ENCODE measurements at places on chromosomes 4 and X. TPM values are rescaled to one million over a fixed set of nuclear protein-coding genes. Genes with fewer than 3 reads are reported as not detected.

DNA sequence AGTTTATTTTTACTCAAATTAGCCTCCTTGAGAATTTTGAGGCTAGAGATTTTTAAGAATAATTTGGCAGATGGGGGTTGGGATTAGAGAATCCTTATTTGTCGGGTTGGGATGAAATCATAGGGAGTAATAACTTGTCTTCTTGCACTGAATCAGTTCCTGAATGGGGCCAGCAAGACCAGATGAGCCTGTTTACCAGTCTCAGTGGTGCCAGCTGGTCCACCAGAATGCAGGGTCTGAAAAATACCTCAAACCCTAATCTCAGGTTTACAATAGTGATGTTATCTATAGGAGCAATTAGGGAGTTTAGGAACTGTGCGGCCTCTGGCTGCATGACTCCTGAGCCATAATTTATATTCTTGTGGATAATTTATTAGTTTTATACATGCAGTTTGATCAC lies 705.9 kb upstream of the AGA start:
- DNase-seq: no peak
- no peak overlapping the region for H3K27ac ChIP-seq
- H3K4me1 ChIP-seq: no peaks in the 10 kb centered on the region
- no peaks in the 10 kb centered on the region for H3K36me3 ChIP-seq
- no peaks in the 10 kb centered on the region for H3K27me3 ChIP-seq

The DMRTC1B gene
- not detected for total RNA-seq

The CCDC120 gene
- total RNA-seq: 4.3 TPM

The UGT2A3 gene
- not detected for total RNA-seq

DNA sequence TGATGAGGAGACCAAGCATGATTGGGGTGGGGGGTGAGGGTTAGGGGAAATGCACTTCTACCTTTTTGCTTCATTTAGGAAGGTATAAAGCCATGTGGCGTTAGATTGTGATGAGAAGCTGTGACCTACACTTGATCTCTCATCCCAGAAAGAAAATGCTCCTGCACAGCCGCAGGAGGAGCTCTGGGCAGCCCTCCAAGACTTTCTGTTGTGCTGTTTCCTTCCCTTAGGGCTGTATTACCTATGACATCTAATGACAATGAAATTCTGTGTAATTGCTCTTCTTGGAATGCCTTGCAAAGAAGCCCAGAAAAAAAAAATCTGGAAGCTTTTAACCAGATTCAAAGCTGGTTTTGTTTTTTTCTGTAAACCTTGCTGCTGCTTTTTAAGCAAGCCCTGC lies 13.4 kb downstream of the PRPS2 start:
- H3K36me3 ChIP-seq: peaks cover 34% of the 10 kb centered on the region
- H3K27ac ChIP-seq: peak overlapping the region; percentile 8
- H3K4me3 ChIP-seq: no peak overlapping the region

The PHEX gene
- 22.3 TPM for total RNA-seq

GRCh38 chr4:159048166-159048886 lies 54.6 kb upstream of the RAPGEF2 start:
- H3K4me3 ChIP-seq: no peak overlapping the region
- H3K27me3 ChIP-seq: peaks cover 32% of the 10 kb centered on the region
- no peak for DNase-seq
- H3K4me1 ChIP-seq: peaks cover 20% of the 10 kb centered on the region

- H3K4me1 ChIP-seq: no peaks in the 10 kb centered on the region
- H3K27ac ChIP-seq: no peak overlapping the region
- H3K36me3 ChIP-seq: no peaks in the 10 kb centered on the region
- DNase-seq: no peak
- H3K27me3 ChIP-seq: no peaks in the 10 kb centered on the region
Measured at GRCh38 chr4:60743654-60744053, 456.5 kb upstream of the ADGRL3 start.

The MGAT4D gene
- not detected for total RNA-seq

DNA sequence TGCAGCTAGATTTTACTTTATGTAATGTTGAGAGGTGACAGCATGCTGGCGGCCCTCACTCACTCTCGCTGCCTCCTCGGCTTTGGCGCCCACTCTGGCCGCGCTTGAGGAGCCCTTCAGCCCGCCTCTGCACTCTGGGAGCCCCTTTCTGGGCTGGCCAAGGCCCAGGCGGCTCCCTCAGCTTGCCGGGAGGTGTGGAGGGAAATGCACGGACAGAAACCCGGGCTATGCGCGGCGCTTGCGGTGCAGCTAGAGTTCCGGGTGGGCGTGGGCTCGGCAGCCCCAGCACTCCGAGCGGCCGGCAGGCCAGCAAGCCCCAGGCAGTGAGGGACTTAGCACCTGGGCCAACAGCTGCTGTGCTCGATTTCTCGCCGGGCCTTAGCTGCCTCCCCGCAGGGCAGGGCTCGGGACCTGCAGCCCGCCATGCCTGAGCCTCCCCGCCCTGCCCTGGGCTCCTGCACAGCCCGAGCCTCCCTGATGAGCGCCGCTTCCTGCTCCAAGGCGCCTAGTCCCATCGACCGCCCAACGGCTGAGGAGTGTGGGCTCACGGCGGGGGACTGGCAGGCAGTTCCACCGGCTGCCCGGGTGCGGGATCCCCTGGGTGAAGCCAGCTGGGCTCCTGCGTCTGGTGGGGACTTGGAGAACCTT lies 128.7 kb downstream of the GASK1B start:
- H3K27me3 ChIP-seq: no peaks in the 10 kb centered on the region
- no peaks in the 10 kb centered on the region for H3K36me3 ChIP-seq
- no peaks in the 10 kb centered on the region for H3K4me1 ChIP-seq
- no peak overlapping the region for H3K4me3 ChIP-seq

DNA sequence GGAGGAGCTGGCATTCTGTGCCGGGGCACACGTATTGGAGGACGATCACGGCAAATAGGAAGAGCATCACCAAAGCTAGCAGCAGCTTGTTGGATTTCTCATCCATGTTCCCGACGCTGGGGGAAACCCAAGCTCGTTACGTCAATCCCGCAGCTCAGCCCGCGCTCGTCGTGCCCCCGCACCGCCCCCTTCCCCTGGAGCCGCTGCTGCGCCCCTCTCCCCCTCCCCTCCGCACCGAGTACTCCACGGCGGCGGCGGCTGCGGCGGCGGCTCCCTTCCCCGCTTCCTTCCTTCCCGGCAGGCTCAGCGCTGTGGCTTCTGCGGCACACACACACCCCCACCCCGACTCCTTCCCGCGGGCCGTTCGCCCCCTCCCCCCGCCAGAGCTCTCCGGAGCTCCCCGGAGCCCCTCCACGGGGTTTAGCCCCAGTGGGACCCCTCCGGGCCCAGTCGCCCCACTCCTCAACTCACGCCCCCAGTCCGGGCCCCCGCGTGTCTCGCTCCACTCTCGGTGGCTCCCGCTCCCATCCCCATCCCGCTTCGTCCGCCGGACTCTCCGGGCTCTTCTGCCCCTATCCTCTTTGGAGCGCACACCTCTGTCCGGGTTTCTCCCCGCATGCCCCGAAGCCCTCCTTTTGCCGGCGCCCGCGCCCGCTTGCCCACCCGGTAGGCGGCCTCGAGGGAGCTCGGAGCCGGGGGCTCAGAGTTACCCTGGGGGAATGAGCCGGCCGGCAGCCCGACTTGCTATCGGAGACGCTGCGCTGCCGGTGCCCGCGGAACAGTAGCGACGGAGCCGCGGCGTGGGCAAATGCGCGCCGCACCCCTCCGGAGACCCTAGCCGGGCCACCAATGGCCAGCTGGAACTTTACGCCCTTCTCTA lies 978 bp downstream of the HS6ST2 start:
- H3K27me3 ChIP-seq: peaks cover 44% of the 10 kb centered on the region
- peaks cover 2% of the 10 kb centered on the region for H3K4me1 ChIP-seq
- peak; percentile 2 for DNase-seq
- H3K27ac ChIP-seq: no peak overlapping the region

- H3K27me3 ChIP-seq: no peaks in the 10 kb centered on the region
- DNase-seq: no peak
- H3K4me1 ChIP-seq: no peaks in the 10 kb centered on the region
- no peak overlapping the region for H3K27ac ChIP-seq
- no peaks in the 10 kb centered on the region for H3K36me3 ChIP-seq
- H3K4me3 ChIP-seq: no peak overlapping the region
Measured at GRCh38 chrX:140298960-140299825, 205.7 kb downstream of the SOX3 start.

GRCh38 chr4:102780476-102781144 lies 19.8 kb upstream of the MANBA start:
- no peak for DNase-seq
- H3K36me3 ChIP-seq: no peaks in the 10 kb centered on the region
- no peak overlapping the region for H3K4me3 ChIP-seq
- H3K27ac ChIP-seq: no peak overlapping the region

- no peaks in the 10 kb centered on the region for H3K27me3 ChIP-seq
- H3K36me3 ChIP-seq: no peaks in the 10 kb centered on the region
- no peak overlapping the region for H3K27ac ChIP-seq
- no peaks in the 10 kb centered on the region for H3K4me1 ChIP-seq
Measured at GRCh38 chr4:87270144-87270543, 49.7 kb upstream of the KLHL8 start.

DNA sequence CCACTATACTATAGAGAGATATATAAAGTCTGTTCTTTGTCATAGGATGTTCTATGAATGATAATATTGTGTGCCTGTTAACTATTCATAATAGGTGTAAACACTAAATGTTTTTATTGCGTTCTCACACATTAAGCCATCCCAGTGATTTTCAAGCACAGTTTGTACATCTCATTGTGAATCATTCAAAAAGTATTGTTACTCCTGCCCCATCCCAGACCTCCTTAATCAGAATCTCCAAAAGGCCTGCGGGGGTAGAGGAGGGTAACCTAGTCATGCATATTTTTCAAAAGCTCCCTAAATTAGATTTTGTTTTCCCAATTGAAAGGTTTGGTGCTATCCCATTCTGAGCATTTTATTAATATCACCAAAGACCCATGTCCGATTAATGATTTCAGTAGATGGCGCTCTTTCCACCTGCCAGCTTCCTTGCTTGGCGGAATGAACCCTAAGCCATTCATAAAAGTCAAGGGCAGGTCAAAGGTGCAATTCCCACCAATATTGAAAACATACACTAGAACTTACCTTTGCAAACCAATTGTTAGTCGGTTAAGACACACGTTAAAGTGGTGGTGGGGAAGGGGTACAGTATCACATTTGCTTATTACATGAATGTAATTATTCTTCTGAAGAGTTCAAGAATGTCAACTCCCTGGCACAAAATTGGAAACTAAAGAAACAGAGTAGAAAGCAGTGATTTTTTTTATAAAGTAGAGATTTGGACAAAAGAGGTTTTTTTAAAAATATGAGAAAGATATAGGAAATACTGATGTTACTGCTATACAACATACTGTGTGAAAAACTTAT lies 5.8 kb upstream of the TET2 start:
- H3K4me1 ChIP-seq: peaks cover 18% of the 10 kb centered on the region
- H3K4me3 ChIP-seq: no peak overlapping the region
- DNase-seq: peak; percentile 8
- H3K36me3 ChIP-seq: peaks cover 3% of the 10 kb centered on the region

GRCh38 chr4:4618847-4619246 lies 77.0 kb upstream of the STX18 start:
- H3K36me3 ChIP-seq: peaks cover 12% of the 10 kb centered on the region
- no peaks in the 10 kb centered on the region for H3K4me1 ChIP-seq
- H3K27ac ChIP-seq: no peak overlapping the region
- H3K27me3 ChIP-seq: no peaks in the 10 kb centered on the region
- DNase-seq: no peak

GRCh38 chr4:80705311-80705710 lies 325.2 kb upstream of the BMP3 start:
- peaks cover 19% of the 10 kb centered on the region for H3K4me1 ChIP-seq
- H3K27ac ChIP-seq: no peak overlapping the region
- no peak for DNase-seq

DNA sequence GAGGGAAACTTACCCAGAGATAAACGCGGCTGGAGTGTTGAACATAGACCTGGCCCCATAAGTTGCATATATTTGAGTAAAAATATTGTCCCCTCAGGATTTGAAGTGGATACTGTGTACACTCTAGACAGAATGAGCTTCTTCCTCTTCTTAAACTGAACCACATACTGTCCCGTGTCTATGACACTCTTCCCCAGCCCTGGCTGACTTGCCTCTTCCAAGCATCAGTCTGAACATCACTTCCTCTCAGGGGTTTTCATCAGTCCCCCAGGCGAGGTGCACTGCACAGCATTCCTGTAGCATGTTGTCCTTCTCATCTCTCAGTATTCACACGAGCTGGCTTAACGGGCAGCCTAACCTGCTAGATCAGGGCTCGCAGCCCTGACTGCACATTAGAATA lies 80.5 kb upstream of the TMEM150C start:
- no peak overlapping the region for H3K27ac ChIP-seq
- H3K27me3 ChIP-seq: peaks cover 3% of the 10 kb centered on the region
- H3K4me3 ChIP-seq: no peak overlapping the region
- H3K36me3 ChIP-seq: no peaks in the 10 kb centered on the region

- H3K36me3 ChIP-seq: no peaks in the 10 kb centered on the region
- H3K4me1 ChIP-seq: no peaks in the 10 kb centered on the region
- no peaks in the 10 kb centered on the region for H3K27me3 ChIP-seq
Measured at GRCh38 chrX:29813174-29813573, 402.2 kb upstream of the MAGEB2 start.

The KDR gene
- total RNA-seq: 0.12 TPM

- H3K4me1 ChIP-seq: no peaks in the 10 kb centered on the region
- H3K27ac ChIP-seq: no peak overlapping the region
- H3K27me3 ChIP-seq: no peaks in the 10 kb centered on the region
- no peak for DNase-seq
Measured at GRCh38 chr4:150315175-150315574, 236.9 kb downstream of the DCLK2 start.

GRCh38 chr4:82797405-82798111 lies 1.0 kb downstream of the SCD5 start:
- peaks cover 49% of the 10 kb centered on the region for H3K27me3 ChIP-seq
- H3K4me1 ChIP-seq: peaks cover 10% of the 10 kb centered on the region
- no peaks in the 10 kb centered on the region for H3K36me3 ChIP-seq
- peak; percentile 25 for DNase-seq

All from activated naive CD8-positive, alpha-beta T cell treated with anti-CD3 and anti-CD28 coated beads for 36 hours (primary cell).